Stimulated activated CD8-positive, alpha-beta memory T cell treated with anti-CD3 and anti-CD28 coated beads, Interleukin-4, amount 100 ng/mL, for 1 hour (primary cell): ENCODE measurements at places on chromosomes 1 and 21.

GRCh38 chr21:34215911-34216717 lies 142.7 kb downstream of the MRPS6 start:
- no peak for DNase-seq

GRCh38 chr1:17141441-17142197 lies 22.4 kb upstream of the PADI2 start:
- DNase-seq: no peak

- DNase-seq: no peak
Observed at GRCh38 chr1:222123111-222123510, 381.2 kb upstream of the DUSP10 start.

- DNase-seq: no peak
Observed at GRCh38 chr1:162383516-162383915, 2.0 kb downstream of the C1orf226 start.

GRCh38 chr1:40783001-40783905 lies at the start of gene KCNQ4:
Gene KCNQ4 (plus strand): TSS chr1:40783787. CDS start chr1:40784094, 307 bp downstream.
- no peak for DNase-seq

GRCh38 chr1:180195916-180196315 lies 34.1 kb upstream of the LHX4 start:
- DNase-seq: no peak

DNA sequence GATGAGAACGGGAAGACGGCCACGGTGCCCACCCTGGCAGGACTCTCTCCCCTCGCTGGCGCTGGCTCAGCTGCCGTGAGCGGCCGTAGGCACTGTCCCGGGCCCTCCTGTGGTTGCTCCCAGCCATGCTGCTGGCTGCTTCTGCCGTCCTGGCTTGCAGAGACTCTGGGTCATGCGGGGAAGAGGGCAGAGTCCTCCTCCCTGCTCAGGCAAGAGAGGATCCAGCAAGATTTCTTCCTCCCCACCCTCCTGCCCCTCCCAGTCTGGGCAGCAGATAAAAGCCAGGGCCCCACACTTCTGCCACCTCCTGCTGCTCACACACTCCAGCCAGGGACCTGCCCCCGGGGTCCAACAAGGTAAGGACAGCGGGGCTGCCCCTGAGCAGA lies 60.1 kb downstream of the AGPAT3 start:
- no peak for DNase-seq

DNA sequence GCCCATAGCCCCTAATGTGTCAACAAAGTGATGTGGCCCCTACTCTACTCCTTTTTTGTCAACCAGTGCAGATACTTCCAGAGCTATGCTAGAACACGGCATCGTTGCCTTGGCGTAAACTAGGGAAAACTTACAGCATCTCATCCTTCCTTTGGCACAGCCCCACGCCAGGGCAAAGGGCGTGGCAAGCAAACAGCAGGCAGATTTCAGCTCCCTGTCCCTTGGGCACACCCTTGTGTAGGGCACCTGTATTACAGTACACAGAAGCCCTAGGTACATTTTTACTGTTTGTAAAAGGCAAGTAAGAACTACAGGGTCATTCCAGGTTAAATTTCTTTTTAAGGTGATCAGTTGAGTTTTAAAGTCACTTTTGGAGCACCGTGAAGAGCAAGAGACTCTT lies 29.3 kb downstream of the PRDX6 start:
- DNase-seq: no peak

DNA sequence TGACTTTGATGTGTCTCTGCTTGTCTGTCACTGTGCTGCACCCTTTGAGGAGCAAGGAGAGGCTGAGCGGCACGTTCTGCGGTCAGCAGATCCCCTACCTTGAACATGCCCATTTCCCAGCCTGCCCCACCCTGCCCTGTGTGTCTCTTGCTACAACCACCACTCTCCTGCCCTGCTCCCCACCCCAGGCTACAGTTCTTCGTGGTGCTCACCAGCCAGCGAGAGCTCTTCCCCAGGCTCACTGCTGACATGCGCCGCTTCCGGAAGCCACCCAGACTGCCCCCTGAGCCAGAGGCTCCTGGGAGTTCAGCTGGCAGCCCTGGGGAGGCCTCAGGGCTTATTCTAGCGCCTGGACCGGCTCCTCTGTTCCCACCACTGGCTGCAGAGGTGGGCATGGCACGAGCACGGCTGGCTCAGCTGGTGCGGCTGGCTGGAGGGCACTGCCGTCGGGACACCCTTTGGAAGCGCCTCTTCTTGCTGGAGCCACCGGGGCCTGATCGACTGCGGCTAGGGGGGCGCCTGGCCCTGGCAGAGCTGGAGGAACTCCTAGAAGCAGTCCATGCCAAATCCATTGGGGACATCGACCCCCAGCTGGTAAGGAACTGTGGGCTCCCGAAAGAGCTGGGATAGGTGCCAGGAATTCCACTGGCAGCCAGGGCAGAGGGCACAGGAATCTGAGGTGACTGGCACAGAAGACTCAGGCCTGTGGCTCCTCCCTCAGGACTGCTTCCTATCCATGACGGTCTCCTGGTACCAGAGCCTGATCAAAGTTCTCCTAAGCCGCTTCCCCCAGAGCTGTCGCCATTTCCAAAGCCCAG lies 5.6 kb downstream of the HYI start:
- DNase-seq: no peak

- DNase-seq: no peak
Observed at GRCh38 chr1:149934356-149934755, 2.3 kb downstream of the MTMR11 start.

DNA sequence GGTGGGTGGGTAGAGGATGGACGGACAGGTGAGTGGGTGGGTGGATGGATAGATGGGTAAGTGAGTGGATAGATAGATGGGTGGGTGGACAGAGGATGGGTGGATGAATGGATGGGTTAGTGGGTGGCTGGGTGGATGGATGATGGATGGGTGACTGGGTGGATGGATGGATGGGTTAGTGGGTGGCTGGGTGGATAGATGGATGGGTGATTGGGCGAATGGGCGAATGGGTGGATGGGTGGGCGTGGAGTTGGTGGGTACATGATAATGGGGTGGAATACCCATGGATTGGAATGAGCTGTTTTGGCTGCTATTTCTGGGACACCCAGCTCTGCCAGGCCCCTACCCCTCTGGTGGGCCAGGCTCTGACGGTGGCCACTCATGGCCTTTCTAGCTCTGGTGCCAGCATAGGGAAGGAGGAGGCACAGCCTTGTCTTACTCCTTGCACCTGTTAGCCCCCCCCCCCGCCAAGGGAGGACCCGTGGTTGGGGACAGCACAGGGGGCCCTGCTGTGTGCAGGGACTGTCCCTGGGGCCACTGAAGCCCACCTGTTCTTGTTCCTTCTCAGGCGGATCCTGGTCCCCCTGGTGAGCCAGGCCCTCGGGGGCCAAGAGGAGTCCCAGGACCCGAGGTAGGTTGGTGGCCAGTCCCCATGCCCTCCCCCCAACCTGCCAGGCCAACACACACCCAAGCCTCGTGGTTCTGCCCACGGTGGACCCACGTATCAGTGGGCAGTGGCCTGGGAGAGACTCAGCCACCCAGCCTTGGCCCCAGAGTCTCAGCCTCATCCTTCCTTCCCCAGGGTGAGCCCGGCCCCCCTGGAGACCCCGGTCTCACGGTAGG lies 26.4 kb downstream of the COL6A2 start:
- no peak for DNase-seq

DNA sequence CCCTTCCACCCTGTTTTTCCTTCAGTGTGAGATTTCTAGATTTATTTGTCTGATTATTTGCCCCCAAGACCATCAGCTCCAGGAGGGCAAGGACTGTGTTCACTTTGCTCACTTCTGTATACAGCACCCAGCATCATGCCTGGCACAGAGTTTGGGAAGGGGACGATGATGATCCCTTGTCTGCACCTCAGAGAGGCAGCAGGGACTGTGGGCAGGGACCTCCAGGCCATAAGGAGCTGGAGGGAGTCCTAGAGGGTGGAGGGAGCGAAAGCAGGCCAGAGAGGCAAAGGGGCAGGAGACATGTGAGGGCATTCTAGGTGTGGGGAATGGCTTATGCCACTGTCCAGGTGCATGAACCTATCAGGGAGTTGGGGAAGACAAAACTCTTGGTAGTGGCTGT lies 32.8 kb downstream of the H3-3A start:
- DNase-seq: no peak

GRCh38 chr1:162690672-162691434 lies 58.6 kb downstream of the DDR2 start:
- no peak for DNase-seq

GRCh38 chr1:225746361-225747179 lies 31.1 kb upstream of the SRP9 start:
- no peak for DNase-seq

GRCh38 chr1:225736437-225737098 lies 41.1 kb upstream of the SRP9 start:
- DNase-seq: no peak

DNA sequence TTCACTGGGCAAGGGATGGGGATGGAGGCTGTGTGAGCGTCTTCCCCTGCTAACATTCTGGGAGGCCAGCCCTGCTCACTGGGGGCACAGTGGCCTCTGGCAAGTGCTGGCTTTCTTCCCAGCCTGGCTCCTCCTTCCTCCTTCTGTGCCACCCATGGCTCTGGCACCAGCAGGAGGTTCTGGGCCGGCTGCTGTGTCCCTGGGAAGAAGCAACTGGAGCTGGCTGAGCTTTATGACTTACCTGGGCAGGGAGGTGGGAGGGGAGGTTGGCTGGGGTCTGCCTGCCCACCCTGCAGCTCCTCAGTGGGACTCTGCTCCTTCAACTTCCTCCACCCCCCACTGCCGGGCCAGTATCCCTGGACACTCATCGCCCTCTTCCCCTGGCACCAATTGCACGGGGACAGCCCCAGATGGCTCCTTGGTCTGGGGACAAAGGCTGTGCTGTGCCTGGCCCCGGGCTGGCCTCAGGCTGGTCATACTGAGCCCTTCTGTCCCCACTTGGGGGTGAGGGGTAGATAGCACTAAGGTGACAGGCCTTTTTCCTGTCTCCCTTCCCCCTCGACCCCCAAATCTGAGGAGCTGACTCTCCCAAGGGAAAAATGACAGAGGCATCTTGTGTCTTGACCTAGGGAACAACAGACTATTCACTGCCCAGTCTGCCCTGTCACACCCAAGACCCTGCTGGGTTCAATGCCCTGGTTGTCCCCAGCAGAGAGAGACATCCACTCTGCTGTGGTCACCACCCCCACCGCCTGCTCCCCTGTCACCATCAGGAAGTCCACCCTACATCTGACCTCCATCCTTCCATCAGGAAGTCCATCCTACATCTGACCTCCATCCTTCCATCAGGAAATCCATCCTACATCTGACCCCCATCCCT lies 14.4 kb downstream of the CDK18 start:
- no peak for DNase-seq

DNA sequence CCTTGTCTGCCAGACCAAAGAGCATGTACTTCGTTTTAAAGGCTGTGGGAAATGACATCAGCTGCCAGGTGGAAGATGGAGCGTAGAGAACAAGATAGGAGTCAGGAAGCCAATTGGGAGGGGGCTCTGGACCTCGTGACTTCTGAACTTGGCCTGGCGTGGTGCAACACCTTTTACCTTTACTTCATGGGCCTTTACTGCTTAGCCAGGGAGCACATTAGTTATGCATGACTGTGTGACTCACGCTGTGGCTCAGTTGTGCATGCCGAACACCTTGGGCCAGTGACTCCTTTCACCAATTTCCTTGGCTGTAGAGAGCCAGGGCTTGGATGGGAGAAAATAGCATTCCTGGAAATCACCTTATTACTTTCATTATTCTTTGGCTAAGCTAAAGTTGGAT lies 7.2 kb downstream of the XCL1 start:
- no peak for DNase-seq

GRCh38 chr1:18948913-18949685 lies 7.4 kb downstream of the IFFO2 start:
- DNase-seq: no peak

- no peak for DNase-seq
Observed at GRCh38 chr1:6234502-6235295, 1.1 kb downstream of the ICMT start.

- DNase-seq: no peak
Observed at GRCh38 chr1:107536266-107536665, 395.4 kb downstream of the NTNG1 start.

DNA sequence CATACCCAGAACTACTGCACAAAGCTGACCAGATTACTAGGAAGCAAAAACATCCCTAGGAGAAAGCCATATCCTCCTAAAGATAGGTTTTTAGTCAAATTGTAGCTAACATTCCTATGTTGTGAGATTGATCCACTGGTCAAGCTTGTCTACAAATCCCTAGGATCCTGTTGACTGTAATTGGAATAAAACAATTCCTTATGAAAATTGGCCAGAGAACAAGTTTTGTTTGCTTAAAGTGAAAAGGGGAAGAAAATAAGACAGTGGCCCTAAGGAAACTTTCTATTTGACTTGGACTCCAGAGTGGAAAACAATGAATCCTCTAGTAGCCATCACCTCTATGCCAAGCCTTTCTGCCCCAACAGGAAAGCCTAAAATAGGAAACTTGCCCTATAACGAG lies 645.2 kb upstream of the USP24 start:
- DNase-seq: no peak

DNA sequence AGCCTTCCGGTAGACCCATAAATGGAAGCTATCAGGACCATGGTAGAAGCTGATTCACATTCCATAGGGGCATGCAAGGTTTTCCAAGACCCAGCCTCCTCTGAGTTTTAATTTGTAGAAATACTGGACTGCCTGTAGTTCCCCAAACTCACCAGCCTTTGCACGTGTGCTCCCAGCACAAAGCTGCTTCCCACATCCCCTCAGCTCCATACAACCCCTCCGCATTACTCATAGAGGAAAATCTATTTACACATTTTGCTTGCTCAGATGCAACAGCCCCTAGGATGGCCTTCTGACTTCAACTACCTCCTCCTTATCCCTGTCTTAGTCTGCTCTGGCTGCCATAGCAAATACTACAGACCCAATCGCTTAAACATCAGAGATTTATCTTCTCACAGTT lies 336.2 kb downstream of the SETD4 start:
- DNase-seq: no peak

GRCh38 chr1:2316451-2316961 lies 74.8 kb downstream of the MORN1 start:
- DNase-seq: no peak

DNA sequence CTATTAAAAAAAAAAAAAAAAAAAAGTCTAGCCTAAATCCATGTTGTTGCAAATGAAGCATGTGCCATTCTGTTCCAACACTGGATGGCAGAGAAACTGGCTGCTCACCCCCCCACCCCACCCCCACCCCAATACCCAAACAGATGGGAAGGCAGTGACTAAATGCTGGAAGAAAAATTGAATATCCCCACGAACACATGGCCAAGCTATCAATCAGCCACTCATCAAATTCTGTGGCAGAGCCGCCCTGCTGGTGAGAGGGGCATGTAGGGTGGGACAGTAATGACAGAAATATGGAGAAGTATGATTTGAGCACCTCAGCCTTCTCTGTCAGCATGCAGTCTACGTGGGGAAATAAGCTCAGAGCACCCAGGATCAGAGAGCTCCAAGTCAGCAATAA lies 34.1 kb downstream of the OPTC start:
- DNase-seq: no peak

GRCh38 chr1:179820226-179820970 lies 57.2 kb downstream of the TOR1AIP2 start:
- no peak for DNase-seq
